ENCODE measurements at places on chromosomes 3 and 15.

GRCh38 chr3:114362815-114363214 is 69.0 kb downstream of the TIGIT start:
- DNase-seq = peak; percentile 20

DNA sequence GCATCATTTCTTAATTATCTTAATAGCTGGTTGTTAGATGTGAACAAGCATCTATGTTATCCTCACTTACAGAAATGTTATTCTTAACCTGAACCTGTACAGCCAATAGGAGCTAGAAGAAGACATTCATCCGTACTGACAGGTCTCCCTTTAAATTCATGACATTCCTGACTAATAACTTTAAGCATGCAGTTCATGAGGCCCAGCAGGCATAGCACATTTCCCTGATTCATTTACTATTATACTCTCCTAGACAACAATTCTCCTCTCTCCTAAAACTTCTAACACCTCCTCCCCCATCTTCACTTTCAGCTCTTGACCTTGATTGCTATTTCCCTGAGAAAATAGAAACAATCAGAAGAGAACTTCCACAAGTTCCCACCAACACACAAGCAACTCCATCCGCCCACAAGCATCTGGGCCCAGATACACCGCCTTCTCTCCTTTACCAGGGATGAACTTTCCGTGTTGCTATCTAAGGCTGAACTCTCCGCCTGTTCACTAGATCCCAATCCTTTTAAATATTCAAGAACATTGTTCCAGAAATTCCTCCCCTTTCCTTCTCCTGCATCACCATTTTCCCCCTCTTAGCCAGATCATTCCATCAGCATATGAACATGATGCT is 62.9 kb upstream of the SPRED1 start:
- DNase-seq = peak; percentile 13

- DNase-seq = no peak
Observed at GRCh38 chr3:36663666-36664291, 100.6 kb downstream of the DCLK3 start.

- DNase-seq = no peak
Observed at GRCh38 chr3:194103983-194104751, 31.8 kb upstream of the HES1 start.

DNA sequence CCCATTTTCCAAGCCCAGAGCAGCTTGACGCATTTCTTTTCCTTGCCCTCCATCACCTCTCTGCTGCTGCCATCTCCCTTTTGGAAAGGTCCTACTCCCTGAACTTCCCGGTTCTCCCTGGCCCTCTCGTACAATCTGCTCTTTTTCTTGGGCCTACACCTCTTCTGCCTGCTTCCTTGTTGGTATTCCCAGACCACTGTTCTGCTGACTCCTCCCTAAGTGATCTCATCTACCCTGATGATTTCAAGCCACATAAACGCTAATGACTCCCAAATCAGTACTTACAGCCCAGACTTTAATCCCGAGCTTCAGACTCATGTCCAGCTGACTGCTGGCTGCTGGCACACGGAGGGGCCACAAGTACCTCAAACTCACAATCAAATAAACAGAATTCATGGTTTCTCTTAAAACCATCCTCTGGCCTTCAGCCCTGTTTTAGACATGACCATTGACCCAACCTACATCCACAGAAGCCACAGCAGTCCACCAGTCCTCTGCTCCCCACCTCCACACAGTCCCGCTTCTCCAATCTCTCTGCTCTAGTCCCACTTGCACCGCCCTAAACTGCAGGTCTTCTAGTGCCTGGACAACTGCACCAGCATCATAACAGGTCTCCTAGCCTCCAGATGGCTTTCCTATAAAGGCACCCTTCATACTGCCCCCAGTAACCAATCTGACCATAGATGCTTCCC is 57.6 kb downstream of the AAGAB start:
- DNase-seq = no peak

DNA sequence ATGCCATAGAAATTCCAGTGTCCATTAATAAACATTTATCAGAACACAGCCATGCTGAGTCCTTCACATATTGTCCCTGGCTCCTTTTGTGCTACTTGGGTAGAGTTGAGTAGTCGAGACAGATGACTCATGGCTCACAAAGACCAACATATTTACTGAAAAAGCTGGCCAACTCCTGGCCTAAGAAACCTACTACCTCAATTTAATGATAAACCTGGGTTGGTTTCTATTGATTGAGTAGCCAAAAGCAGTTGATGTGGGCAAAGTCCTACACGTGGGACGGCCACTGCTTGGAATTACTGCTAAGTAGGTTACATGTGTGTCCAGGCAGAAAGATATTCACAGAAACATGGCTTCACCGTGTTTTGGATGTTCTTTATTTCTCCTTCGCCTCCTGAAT is 402.2 kb downstream of the NR2F2 start:
- DNase-seq = no peak

GRCh38 chr3:7536921-7537320 is 676.0 kb downstream of the GRM7 start:
- no peak for DNase-seq

DNA sequence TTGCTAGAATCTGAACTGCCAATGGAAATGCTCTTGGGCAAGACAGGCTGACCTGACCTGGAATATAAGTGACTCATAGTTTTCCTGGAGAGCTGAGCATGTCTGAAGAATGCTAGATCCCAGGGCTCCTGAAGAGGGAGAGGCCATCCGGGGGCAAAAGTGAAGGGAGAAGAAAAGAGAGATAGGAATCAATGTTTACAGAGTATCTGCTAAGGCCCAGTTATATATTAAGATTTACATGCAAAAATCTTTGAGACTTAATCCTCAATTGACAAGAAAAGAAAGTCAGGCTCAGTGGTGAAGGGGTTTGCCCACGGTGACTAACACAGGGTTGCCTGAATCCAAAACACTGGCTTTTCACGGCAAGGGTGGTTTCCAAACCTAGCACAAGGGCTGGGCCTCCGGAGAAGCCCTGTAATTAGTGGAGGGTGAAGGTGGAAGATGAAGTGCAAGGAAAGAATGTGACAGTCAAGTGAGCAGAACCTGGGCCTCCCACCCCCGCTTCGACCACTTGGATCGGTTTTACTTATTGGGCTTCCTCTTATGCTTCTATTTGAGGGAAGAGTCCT is 91.7 kb upstream of the FGF12 start:
- DNase-seq = peak; percentile 82

DNA sequence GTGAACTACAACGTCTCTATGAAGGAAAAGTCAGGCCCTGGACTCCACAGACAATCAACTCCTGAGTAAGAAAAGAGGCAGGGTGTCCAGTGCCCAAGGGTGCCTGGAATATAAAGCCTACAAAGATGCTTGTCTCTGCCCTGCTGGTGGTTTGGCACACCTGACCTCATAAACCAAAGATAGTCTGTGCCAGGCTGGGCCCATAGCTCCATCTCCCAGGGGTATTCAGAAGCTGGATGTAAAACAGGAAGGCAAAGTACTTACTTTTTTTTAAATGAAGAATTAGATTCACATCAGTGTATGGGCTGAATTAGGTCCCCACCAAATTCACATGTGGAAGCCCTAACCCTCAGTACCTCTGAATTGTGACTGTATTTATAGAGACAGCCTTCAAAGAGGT is 66.6 kb upstream of the HERC1 start:
- DNase-seq = no peak

- no peak for DNase-seq
Observed at GRCh38 chr3:131142580-131142979, 115.9 kb downstream of the NEK11 start.

DNA sequence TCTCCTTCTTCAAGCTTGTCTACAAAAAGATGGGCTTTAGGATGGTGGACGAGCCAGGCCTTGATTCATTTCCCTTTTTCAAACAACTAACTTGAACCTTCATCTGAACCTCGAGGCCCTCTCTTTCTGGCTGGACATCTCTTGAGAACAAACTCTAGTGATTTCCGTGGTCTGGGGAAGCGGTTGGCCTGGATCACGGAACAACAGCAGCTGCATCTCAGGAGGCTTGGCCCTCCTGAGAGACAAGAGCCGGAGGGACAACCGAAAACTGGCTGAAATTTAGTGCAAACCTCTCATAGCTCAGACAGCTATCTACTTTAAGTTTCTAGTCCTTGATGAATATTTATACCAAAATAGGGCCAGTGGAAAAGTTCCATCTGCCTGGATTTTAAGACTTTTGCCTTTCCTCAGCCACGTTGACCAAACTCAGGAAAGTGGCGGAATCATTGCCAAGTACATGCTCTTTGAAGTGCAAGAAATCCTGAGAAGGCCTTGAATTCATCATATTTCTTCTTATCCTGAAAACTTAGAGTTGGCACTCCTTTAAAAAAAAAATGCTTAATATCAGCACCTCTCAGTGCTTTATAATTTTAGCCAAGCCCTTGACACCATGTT is 14.5 kb downstream of the LMCD1 start:
- no peak for DNase-seq

GRCh38 chr3:114586119-114586518 is 292.3 kb downstream of the TIGIT start:
- DNase-seq = no peak

GRCh38 chr15:72474912-72475628 is 940 bp downstream of the ARIH1 start:
- peak; percentile 77 for DNase-seq

Measured in RWPE1 (cell line).